ENCODE measurements at places on chromosomes 6 and 20.

DNA sequence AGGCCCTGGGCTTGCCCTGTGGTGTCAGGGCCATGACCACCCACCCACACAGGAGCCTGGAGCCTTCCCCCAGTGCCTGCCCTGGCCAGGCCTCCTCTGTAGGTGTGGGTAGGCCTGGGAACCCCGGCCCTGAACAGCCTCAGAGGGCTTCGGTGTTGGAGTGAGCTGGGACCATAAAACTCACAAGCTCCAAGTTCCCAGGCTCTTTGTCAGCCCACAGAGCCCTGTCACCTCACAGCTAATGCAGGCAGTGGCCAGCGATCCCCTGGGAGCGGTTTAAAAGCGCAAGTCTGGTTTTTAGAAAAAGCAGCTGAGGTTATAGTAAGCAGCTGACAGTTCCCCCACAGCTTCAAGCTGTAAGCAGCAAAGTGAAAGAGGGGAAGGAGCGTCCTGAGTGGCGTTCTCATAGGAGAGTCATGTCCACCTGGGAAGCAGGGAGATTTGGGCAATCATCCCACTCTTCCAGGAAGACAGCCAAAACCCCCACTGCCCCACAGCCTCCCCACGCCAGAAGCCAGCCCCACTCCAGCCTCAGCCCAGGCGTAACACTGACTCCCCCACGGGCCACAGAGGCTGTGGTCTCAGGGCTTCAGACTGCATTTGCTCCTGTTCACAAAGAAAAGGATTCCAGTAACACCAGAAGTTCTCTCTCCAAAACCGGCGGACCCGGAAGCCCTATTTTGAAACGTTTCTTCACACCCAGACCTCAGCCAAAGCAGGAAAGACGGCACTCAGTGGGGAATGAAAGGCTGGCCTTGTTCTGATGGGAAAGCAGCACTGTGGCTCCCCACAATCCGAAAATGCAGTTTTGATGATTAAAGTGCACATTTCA lies 34.3 kb upstream of the FOXC1 start:
- no peak for DNase-seq

- no peak for DNase-seq
Measured at GRCh38 chr6:148455674-148456558, 113.3 kb downstream of the SASH1 start.

- no peak for DNase-seq
Measured at GRCh38 chr6:34143884-34144580, 1.9 kb downstream of the GRM4 start.

DNA sequence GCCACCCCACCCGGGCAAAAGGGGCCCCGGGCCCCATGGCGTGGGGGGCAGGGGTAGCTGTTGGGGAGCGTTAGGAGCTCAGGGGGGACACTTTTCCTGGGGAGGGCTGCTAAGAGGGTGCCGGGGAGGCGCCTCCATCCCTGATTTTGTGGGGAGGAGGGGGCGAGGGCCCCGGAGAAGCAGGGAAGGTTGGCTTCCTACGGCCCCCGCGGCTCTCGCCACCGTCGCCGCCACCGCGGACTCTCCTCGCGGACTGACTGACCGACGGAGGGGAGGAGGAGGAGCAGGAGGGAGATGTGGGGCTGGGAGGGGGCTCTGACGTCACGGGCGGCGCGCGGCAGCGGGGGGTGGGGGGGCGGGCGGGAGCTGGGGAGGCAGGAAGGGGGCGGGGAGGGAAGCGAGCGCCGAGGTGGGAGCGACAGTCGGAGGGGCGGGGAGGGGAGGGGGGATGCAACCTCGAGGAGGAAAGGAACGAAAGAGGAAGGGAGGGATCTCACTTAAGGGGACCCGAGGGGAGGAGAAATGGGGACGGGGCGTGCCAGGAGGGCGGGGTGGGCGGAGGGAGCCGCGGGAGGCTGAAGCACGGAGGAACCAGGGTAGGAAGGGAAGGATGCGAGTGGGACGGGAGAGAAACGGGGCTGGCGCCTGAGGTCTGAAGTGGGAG lies 5.1 kb downstream of the GABBR1 start:
- DNase-seq, result peak; percentile 24

DNA sequence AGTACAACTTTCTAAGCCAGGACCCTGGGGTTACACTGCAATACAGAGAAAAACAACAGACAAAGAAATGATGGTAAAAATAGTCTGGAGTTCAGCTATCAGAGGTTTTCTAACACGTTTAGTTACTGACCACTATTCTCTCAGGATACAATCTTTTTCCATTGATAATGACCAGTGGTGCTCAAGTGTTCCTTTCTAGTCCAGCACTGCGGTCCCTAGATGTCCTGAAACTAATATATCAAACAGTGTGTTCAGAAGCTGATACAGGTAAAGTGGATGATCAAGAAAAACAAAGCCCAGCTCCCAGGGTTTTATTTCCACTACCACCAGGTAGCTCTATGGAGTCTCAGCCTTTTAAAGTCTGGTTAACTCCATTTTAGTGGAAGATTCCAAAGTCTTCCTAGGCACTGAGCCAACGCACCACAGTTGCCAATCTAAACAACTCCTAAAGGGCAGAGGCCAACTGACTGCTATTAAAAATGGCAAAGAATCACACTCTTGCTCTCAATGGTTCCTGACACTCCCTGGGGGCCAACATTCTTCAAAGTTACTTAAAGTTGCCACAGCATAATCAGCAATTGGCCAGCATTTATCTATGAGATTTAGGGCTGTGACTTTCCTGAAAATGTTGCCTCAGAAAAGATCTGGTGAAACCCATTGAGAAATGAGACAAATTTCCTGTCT lies 38.2 kb downstream of the DZANK1 start:
- DNase-seq, result no peak

GRCh38 chr20:57714409-57715267 lies 4.8 kb upstream of the PMEPA1 start:
- no peak for DNase-seq

DNA sequence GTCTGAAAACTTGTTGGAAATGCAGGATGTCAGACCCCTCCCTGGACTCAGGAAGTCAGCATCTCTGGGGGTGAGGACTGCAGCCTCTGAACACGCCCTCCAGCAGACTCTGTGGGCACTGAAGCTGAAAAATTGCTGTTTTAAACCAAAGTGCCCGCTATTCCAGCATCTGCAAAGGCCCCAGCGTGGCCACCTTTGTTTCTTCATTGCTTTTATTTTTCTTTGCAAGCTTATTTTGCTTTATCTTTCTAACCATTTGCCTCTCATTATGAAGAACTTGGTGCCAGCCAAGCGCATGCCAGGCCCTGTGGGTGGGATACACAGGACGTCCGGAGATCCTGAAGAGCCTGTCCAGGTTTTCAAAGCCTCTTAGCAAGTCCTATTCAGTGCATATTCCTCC lies 203.9 kb upstream of the CST7 start:
- no peak for DNase-seq

DNA sequence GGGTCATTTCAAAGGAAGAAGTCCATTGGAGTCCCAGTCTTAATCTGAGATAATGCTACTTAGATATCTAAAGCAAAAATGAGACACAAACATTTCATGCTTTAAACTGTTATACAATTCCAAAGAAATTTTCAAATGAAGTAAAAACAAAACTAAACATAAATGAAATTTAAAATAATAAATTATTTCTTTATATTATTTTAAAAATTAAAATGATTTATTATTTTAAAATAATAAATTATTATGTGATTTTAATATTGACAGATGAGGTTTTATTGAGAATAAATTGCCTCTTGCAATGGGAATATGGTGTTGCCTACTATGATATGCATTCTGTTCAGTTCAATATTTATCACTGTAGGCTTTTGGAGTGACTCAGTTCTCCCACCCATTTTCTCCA lies 93.7 kb upstream of the BACH2 start:
- DNase-seq, result no peak

GRCh38 chr6:47042275-47042791 lies at the start of gene ADGRF1:
TSS of gene ADGRF1 (minus strand) at chr6:47042332. CDS start at chr6:47029061, 13,271 bp downstream.
- DNase-seq, result no peak

GRCh38 chr20:62711703-62712101 lies 3.1 kb downstream of the NTSR1 start:
- DNase-seq, result no peak

DNA sequence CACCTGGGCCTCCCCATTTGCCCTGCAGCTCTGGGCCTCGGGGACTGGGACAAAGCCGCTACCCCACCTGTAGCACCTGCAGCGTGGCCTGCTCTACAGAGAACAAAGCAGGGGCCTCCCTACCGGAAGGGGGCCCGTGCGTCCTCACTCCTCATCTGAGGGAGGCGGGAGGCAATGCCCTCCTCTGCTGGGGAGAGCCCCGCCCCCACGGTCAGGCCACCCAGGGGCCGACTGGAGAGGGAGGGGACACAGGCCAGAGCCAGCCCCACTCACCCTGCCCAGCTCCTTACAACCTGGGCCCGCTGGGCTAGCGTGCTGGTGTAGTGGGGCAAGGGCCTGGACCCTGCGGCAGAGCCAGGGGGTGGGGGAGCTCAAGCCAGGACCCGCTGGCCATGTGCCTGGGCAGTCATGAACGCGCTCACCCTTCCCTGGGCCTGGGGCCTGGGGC lies 8.0 kb downstream of the LAMA5 start:
- no peak for DNase-seq

- DNase-seq, result no peak
Measured at GRCh38 chr6:84836366-84836765, 72.0 kb upstream of the TBX18 start.

GRCh38 chr20:41314386-41314785 lies 3.1 kb downstream of the ZHX3 start:
- DNase-seq, result no peak

- no peak for DNase-seq
Measured at GRCh38 chr6:73746787-73747186, 50.8 kb downstream of the CD109 start.

GRCh38 chr6:47302043-47302442 lies 7.7 kb downstream of the TNFRSF21 start:
- DNase-seq, result no peak

DNA sequence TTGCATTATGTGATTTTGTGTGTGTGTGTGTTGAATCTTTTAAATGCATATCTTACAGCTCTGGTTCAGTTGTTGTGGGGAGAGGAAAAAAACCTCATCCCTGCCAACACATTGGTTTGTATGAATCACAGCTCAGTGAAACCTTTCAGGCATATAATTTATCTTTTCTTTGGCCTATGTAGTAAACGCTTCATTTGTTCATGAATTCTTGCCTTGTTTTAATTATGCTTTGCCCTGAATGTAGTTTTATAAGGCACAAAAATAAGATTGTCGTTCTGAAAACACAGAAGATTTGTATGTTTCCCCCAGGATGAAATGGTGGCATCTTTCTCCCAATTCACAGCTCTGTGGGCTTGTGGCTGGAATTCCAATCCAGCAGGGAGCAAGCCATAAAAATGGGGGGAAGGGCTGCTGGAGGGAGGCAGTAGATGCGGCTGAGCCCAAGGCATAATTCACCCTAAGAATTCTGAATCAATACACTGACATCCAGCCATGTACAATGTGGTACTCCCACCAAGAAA lies 45.1 kb downstream of the BCAS1 start:
- no peak for DNase-seq

DNA sequence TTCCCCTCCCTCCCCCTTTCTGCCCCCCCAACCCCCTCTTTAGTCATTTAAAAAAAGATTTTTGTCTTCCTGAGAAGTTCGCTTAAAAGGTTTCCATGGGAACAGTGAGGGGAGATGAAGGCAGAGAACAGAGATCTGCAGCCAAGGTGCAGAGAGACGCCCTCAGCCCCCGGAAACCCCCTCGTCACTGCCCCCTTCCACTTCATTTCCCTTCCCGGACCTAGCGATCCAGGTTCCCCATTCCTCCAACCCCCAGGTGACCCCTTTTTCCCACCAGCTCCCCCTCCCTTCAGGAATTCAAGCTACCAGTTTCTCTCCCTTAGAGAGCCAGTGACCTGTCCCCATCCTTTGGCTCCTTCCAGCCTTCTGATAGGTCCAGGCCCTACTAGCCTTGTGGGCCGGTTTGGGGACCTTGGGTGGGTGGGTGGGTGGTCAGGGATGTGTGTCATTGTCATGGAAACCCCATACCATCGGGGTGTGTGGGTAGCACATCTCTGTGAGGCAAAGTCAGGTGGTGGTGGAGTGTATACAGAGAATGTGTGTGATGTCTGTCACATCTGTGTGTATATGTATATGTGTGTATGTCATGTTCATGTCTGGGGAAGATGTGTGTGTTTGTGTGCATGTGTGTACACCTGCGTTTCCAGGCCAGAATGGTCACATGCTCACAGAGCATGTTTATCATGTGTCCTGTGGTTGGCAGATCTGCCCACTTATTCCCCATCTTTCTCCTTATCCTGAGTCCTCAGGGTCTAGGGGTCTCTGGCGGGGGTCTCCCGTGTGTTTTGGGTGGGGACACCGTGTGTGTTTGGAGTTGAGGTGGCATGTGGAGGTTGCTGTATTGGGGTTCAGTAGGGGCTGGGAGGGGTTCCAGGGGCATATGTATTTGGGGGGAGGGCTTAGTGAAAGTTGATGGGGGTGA lies 7.0 kb downstream of the SYNGAP1 start:
- no peak for DNase-seq

DNA sequence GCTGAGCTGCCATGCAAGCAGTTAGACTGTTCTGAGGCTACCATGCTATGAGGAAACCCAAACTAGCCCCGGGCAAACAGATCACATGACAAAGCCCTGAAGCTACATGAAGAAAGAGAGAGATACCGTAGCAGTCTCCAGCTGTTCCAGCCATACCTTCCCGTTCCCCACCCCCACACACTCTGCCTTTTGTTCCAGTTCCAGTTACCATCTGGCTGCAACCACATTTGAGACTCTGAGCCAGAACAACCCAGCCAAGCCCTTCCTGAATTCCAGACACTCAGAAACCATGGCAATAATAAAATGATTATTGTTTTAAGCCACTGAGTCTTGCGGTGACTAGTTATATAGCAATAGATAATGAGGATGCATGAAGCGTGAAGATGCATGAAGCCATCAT lies 28.3 kb downstream of the RIN2 start:
- no peak for DNase-seq

GRCh38 chr6:157519255-157520116 lies 138.5 kb downstream of the ZDHHC14 start:
- DNase-seq, result no peak

DNA sequence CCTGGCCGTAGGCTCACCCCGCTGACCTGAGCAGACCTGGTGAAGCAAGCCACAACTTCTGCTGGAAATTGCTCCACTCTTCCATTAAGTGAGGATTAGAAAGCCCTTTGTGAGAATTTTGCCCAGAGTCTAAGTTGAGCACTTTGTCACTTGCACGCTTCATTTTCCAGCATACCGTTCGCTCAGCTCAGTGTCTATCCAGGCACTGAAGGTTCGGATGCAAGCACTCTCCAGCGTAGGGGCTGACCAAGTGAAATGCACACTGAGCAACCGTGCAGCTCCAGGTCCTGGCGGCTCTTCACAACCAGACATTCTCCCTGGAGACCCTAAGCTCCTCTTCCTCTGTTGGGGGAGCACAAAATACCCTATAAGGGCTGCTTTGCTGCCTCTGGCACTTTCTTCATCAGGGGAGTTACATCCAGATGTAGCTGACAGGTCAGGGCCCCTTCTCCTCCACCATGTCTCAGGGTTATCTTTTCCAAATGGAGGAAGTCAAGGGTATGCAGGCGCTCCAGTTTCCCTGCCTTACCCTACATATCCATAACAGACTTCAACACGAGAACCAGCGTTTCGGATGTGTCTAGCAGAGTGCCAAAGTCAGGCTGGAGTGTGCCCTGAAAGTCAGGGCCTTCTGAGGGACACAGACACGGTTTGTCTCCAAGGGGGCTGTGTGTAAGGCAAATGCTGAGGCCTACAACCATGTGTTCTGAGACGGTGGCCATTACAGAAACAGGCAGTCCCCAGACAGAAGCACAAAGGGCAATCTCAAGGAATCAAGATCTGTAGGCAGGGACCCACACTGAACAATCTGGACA lies 146.7 kb upstream of the AFDN start:
- DNase-seq, result no peak

- no peak for DNase-seq
Measured at GRCh38 chr6:107800564-107801164, 23.4 kb downstream of the SCML4 start.
